Aorta (tissue), 5 donors: ENCODE measurements at places on chromosomes 11 and 22.

DNA sequence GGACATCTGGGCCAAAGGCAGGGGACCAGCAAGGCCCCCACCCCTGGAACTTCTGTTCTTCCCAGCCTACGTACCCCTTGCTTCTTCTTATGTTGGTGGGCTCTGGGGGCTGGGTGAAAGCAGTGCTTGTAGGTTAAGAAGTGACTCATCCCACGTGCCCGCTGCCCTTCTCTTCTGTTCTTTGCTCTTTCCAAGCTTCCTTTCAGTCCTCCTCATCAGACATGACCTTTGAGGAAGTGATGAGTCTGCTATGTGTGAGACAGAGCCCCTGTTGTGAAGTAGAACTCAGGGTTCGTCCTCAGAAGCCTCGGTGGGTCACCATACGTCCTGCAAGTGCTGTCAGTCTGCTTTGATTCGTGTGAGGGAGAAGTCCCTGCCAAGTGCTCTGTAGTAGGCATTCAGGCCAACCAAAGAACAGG is 12.7 kb downstream of the MED15 start:
- no peak for DNase-seq

DNA sequence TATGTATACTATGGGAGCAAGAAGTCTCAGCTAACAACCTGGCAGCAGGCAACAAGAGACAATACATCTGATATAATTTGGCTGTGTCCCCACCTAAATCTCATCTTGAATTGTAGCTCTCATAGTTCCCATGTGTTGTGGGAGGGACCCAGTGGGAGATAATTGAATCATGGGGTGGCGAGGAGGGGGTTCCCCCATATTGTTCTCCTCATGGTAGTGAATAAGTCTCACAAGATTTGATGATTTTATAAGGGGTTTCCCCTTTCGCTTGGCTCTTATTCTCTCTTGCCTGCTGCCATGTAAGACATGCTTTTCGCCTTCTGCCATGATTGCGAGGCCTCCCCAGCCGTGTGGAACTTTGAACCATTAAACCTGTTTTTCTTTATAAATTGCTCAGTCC is 6.2 kb downstream of the DNAJC24 start:
- no peak for DNase-seq

DNA sequence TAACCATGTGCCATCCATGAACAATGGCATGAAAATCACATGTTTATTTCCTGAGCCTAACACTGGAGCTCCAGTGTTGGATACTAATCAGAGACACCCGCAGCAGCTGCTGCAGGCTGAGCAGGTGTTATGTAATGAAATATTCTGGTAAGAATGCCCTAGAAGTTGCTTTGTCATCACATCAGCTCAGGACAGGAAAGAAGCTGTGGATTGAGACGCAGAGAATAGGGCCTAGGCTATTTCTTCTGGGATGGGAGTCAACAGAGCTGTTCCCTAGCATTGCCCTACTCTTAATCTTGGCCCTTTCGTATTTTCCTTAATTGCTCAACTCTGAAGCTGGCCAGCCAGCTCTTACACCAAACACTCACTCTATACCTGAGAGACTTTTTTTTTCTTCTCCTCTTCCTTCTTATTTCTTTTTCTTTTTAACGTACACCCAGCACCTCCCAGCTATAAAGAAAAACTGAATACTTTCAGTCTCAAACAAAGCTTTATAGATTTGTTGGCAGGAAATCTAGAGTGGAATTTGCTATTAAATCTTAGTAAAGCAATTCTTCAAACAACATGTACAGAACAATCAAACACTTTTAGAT is 31.9 kb downstream of the RASSF10 start:
- no peak for DNase-seq

- peak; percentile 69 for DNase-seq
Measured at GRCh38 chr22:42990131-42990838, 24.7 kb downstream of the PACSIN2 start.

GRCh38 chr11:109096266-109096665 is 325.7 kb upstream of the C11orf87 start:
- DNase-seq: no peak

GRCh38 chr22:39313258-39314001 is 6.0 kb downstream of the RPL3 start:
- no peak for DNase-seq

GRCh38 chr11:2862395-2863275 is 22.9 kb downstream of the CDKN1C start:
- DNase-seq: no peak

DNA sequence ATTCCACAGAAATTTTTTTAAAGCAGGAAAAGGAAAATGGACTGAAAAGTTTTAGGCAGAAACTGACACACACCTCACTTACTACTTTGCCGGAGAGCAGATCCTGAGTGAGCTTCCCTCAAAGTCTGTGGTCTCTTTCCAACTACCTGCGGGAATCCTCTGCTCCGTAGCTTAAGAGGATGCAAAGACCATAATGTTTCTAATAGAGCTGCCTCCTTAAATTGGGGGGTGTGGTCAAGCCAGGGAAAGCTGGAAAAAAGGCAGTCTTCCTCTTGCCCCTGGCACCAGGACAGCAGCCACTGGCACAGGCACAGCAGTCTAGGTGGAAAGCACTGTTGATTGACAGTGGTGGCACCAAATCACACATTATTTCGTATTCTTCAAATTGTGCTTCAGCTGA is at the start of gene ETS1:
Gene ETS1, minus strand, starts transcription at position 144 of the 400 bp plus-strand sequence. CDS start 14,428 bp downstream, outside the sequence.
- no peak for DNase-seq

DNA sequence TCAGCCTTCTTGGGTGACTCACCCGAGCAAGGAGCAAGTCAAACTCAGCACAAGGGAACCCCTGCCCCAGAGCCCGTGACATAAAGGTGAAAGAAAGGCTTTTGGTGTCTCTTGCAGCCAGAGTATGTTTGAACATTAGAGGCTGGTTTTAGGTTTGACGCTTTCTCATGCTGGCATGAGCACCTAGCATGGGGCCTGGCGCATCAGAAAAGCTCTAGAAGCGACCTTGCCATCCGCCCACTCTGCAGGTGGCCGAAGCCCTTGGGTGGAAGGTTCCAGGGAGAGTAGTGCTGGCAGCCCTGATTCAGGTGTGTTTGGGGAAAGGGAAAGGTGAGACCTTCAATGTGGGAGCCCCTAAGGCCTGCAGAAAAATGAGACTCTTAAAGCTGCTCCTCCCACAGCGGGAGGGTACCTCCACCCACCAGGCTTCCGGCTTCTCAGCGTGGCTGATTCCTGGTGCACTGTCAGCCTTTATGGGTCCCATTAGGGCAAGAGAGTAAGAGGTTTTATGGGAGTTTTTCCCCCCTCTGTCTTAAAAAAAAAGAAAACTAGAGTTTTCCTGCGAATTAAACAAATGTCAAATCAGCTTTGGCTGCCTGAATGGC is 88.4 kb downstream of the GRIK4 start:
- DNase-seq: no peak

GRCh38 chr22:46829117-46829891 is 66.9 kb downstream of the TBC1D22A start:
- DNase-seq: no peak

DNA sequence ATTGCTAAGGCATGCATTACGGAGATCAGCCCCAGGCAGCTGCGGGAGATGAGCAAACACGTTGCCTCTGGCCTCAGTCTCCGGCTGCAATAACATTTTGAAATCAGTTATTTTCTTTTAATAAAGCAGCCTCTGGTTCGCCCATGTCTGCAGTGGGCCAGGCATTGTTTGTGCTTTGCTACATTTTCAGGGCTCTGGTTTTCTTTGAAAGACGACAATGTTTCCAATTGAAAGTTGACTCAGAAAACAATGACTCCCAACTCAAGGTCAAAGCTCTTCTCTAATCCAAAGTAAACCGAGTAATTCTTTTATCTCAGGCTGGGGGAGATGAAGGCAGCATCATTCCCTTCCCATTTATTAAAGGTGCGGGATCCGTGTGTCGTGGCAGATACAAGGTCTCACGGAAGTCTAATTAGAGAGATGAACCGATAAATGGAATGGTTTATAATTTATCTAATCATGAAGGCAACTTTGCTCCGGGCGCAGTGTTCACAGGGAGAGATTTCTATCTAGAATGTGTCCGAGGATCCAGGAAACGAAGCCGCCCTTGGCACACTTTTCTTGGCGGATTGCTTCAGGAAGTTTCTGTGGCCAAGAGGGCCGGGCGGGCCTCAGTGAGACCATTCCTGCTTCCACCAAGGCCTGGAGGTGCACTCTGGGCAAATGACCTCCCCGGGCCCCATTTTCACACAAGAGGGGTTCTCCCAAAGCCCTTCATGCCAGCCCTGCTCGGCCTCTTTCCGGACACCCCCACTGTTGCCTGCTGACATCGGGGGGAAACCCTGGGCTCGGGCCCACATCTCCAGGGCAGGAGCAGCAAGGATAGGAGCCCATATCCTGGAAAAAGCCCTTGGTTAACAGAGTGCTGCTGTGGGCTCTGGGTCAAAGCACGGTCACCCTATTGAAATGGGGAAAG is 811.4 kb downstream of the BRD1 start:
- peak; percentile 83 for DNase-seq

GRCh38 chr22:24146791-24147353 is 34.4 kb upstream of the SUSD2 start:
- DNase-seq: peak; percentile 74

GRCh38 chr11:35250621-35251020 is 111.7 kb downstream of the CD44 start:
- DNase-seq: no peak

- DNase-seq: no peak
Measured at GRCh38 chr11:78832226-78832947, 257.7 kb upstream of the NARS2 start.

GRCh38 chr22:39401301-39401631 is 1.7 kb downstream of the TAB1 start:
- DNase-seq: no peak

DNA sequence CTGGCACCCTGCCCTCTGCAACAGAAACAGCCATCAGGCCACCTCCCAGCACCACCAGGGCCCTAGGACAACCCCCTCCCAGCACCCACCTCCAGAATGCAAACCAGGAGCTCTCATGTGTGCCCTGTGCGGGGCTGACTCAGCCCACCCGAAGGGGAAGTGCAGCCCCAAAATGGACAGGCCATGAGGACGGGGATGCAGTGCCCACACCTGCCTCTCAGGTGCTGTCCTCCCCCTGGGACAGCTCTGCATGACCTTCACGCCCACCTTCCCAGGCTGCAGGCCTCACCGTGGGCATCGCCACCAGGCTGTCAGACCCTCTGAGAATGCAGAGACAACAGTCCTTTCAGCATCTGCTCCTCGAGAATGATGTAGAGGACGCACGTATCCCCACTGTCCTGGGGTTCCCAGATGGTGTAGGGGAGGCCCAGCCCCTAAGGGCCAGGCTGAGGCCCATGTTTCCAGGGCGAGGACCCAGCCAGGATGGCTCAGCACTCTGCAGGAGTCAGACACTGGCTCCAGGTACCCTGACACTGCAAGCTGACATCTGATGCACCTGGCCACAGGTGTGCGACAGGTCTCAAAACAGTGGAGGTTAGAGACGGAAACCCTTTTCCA is 13.5 kb downstream of the MOB2 start:
- peak; percentile 52 for DNase-seq

GRCh38 chr11:132111838-132112237 is 741.4 kb downstream of the NTM start:
- DNase-seq: no peak

DNA sequence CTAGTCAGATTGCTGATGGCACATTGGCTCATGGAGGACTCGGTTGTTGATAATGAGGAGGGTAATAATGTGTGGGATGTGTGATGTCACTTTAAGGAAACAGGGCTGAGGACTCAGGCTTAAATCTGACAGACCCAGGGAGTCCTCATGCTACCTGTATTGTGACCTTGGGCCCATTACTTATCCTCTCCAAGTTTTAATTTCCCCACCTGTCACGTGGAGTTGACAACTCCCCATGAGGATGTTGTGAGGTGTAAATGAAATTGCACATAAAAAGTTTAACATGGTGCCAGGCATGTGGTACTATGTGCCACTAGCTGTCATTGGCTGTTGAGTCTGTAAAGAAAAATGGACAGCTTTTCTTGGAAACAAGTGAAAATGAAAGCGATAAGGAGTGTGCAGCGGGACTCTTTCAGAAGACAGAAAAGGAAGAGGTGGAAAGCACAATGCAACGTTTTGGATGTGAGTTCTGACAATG is 15.3 kb downstream of the IL10RA start:
- no peak for DNase-seq

DNA sequence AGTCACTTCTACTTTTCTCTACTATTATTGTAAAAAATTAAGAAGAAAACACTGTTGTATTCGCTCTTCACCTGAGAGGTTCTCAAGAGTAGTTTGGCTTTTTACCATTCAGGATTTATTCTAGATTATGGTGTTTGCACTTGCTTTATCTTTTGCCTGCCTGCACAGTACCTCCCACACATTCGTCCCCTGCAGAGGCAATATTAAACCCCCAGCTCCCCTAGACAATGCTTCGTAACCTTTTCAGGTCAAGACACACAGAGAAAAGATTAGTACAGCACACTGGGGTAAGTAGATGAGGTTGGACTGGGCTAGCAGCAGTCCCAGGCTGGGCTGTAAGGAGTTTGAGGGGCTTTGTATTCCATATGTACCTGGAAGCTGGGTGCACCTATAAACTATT is 62.4 kb downstream of the TNRC6B start:
- DNase-seq: no peak

- DNase-seq: no peak
Measured at GRCh38 chr11:78269806-78270205, 81.1 kb downstream of the USP35 start.

DNA sequence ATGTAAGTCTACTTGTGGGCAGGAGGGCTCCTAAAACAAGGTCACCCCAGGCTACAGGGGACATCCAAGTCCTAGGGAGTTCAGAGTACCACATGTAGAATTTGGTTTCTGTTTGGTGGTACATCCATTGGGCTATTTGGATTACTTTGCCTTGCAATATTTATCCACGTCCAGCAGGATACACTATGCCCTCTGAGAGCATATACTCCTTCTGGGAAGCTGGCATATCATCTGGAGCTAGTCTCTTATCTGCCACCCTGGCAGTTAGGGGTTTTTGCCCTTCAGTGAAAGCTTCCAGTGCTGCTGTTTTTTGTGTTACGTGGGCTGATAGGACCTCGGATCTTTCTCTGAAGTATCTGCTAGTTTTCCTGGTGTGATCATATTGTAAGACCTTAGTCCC is 7.3 kb downstream of the LMO2 start:
- DNase-seq: no peak

DNA sequence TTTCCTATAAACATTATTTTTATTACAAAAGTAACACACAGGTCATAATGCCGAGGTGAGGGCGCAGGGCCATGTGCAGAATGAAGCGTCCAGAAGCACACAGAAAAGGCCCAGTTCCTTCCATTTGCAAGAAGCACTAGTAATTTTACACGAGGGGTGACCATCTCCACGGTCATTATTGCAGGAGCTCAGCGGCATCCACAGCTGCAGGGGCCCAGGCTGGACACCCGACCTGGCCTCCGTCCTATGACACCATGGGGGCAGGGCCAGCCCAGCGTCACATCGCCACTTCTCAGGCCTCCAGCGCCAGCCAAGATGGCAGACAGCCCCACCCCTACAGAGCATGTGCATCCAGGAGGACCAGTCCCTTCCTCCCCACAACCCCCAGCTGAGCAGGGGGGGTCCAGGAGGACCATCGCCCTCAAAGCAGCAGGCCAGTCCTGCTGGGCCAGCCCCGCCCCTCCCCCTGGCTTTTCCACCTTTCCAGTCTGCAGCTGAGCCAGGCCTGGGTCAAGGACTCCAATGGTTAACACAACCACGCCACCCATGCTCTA is 3.5 kb downstream of the IGF2 start:
- DNase-seq: no peak
